Liver (tissue), 10 donors: ENCODE measurements at places on chromosomes 12 and 14. TPM values are rescaled to one million over a fixed set of nuclear protein-coding genes. Genes with fewer than 3 reads are reported as not detected.

DNA sequence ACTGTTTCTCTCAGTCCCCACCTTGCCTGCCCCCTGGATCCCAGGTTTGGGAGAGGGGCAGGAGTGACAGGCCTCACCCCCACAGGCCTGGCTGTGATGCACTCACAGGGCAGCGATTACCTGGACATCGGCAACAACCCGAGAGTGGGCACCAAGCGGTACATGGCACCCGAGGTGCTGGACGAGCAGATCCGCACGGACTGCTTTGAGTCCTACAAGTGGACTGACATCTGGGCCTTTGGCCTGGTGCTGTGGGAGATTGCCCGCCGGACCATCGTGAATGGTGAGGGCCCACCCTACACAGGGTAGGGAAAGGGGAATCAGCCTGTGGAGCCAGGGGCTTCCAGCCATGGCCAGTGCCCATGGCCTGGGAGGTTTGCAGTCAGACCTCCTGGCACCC lies 8.6 kb downstream of the ACVRL1 start:
- no peak for DNase-seq

DNA sequence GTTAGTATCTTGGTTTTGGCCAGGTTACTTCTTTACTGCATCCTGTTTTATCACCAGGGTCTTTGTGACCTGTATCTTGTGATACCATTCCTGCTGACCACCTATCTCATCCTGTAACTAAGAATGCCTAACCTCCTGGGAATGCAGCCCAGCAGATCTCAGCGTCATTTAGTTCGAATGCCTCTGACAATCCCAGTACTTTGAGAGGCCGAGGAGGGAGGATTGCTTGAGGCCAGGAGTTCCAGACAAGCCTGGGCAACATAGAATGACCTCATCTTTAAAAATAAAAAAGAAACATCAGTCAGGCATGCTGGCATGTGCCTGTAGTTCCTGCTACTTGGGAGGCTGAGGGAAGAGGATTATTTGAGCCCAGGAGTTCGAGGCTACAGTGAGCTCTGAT lies 206.5 kb downstream of the SUDS3 start:
- no peak for DNase-seq

Gene ABHD12B
- 0.09 TPM for total RNA-seq

Gene GLS2
- 42.2 TPM for total RNA-seq

DNA sequence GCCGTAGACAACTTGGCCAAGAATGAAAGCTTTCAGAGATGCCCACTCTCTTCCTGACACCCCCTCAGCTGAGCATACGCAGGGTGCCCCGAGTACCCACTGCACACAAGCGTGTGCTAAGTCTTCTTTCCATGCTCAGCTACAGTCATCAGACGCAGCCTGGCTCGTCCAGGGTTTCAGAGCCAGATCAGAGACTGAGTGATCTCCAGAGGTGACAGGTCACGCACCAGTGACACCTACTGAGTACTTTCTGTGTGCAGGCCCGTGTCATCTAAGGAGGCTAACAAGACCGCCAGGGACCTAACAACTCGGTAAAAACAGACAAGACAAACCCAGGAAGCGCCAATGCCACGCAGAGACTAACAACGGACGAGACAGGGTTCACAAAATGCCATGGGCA lies 25.1 kb downstream of the STX2 start:
- DNase-seq, result no peak

DNA sequence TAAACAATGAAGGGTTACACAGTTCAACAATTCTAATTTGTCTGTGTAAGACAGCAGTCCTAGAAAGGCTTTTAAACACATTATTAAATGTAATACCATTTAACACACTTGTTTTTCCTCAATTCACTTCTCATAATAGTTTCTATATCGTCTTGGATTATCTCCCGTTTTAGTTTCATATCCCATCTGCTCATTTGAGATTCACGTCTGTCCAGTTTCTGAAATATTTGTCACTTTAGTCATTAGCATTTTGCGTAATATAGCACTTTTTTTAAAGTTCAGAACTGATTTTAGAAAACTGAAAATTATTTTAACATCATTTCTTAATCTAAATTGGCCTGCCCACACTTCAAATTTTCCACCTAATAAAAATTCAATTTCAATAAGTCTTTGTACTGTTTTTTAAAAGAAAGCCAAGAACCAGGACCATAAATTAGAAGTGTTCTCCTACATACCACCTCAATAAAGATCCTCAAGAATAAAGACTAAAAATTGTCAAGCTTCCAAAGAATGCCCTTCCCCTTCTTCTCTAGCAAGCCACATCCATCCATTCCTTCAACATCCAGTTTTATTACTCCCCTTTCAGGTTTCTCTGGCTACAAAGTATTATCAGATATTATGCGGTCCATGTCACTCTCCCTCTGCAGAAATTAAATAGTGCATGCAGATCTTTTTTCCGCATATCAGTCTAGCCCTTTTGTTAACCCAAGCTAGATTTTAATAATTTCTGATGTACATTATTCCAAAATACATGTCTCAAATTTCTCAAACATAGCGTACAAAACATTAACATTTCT lies 11.9 kb downstream of the MED13L start:
- no peak for DNase-seq

- peak; percentile 85 for DNase-seq
Observed at GRCh38 chr14:55370883-55371455, 40.7 kb downstream of the ATG14 start.

DNA sequence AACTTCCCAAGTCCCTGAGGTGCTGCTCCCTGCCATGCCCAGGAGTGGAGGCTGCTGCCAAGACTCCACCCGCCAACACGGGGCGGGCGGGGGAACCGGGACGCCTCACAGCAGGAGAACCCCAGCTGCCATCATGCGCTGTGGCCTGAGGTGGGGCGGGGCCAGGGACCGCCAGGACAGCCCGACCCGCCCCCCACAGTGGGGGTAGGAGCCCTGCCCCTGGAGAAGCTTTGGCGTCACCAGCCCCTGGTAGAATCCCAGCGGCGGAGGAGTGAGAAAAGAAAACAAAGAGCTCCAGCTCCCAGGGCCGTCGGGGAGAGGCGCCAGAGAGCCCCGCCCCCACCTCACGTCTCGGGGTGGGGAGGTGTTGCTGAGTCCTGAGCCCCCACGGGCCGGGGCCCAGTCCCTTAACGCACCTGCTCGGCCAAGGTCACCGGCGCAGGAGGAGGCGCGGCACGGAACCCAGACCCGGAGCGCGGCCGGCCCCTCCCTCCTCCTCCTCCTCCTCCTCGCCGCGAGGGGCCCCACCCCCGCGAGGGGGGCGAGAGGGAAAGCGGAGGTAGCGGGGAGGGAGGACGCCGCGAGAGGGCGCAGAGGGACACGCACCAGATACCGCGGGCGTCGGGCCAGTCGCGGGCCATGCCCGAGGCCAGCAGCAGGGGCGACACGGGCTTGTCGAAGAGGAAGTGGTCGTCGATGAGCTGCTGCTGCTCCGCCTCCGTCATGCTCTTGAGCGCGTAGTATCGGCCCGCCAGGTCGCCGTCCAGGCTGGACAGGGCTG lies 1.8 kb downstream of the CKB start:
- peak; percentile 69 for DNase-seq

DNA sequence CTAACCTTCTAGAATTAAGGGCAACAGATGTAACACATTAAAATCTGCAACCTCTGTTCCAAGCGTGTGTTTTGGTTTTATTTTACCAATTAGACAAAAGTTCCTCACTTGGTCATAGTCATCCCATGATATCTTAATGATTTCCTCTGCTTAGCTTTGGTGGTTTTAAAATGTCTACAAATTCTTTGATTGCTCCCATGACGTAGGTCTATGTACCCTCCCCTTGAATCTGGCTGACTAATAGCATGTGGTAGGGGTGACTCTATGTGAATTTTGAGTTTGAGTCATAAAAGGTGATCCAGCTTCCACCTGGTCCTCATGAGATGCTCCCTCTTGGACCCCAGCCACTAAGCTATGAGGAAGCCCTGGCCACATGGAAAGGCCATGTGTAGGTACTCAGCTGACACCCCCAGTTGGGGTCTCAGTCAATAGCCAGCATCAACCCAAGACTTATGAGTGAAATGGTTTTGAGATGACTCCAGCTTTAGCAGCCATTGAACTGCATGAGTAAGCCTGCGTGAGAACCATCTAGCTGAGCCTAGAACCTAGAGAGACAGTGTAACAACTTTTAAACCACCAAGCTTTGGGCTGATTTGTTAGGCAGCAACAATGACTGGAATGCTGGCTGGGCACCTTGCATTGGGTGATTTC lies 247.1 kb downstream of the MSRB3 start:
- no peak for DNase-seq

GRCh38 chr12:29164477-29165393 lies 15.7 kb downstream of the FAR2 start:
- DNase-seq, result no peak

Gene EPYC
- not detected for total RNA-seq

Gene TSPAN11
- 1.2 TPM for total RNA-seq

GRCh38 chr12:2492236-2492635 lies 302.5 kb upstream of the FKBP4 start:
- no peak for DNase-seq

DNA sequence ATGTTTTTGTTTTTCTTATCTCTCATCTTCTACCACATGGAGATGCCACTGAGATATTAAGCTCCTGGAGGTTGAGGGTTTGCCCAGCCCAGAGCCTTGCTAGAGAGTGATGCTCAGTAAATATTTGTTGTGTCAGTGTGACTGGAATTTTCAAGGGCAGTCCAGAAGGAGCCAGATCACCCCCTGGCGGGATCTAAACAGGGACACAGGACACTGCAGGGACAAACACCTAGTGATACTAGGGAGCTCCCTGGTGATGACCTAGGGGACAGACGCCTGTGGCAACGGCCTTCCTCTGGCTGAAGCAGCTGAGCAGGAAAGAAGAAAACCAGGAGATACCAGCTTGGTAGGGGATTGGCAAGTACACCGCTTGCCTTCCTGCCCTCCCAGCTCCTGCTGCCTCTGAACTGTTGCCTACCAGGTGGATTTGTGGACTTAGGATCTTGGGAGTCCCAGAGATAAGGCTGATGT lies 714.4 kb upstream of the TBX3 start:
- peak; percentile 40 for DNase-seq

Gene IFNG-AS1
- not detected for total RNA-seq

GRCh38 chr12:98464190-98464589 lies 51.2 kb upstream of the TMPO start:
- DNase-seq, result no peak

GRCh38 chr14:30790827-30791226 lies 83.5 kb upstream of the COCH start:
- no peak for DNase-seq

Gene NUP107
- total RNA-seq, result 38.3 TPM

- DNase-seq, result no peak
Observed at GRCh38 chr12:89991807-89992590, 283.4 kb upstream of the ATP2B1 start.

DNA sequence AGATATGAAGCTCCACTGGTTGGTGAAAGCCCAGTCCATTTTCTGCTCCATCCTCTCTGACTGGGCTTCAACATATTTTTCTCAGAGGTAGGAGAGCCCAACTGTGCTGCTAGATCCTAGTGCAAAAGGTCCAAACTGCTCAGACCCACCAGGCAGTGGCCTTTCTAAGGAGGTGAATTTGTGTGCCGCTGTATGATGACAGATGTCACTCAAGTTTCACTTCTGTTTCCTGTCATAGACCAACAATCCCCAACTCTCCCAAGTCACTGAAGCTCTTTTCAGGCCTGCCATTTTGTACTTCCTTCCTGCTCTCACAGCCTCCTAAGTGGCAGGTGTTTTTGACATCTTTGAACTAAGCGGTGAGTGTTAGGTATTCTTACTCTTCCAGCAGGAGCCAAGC lies 16.4 kb upstream of the RNASE4 start:
- no peak for DNase-seq

- DNase-seq, result no peak
Observed at GRCh38 chr14:20652996-20653975, 11.8 kb upstream of the OR6S1 start.

- DNase-seq, result no peak
Observed at GRCh38 chr14:84209031-84209430, 1320.9 kb upstream of the FLRT2 start.

GRCh38 chr12:118501489-118501888 lies 125.1 kb downstream of the SUDS3 start:
- DNase-seq, result no peak

GRCh38 chr12:2803635-2804392 lies 8.7 kb upstream of the ITFG2 start:
- DNase-seq, result no peak

GRCh38 chr12:119843100-119843499 lies 34.0 kb downstream of the CIT start:
- no peak for DNase-seq

DNA sequence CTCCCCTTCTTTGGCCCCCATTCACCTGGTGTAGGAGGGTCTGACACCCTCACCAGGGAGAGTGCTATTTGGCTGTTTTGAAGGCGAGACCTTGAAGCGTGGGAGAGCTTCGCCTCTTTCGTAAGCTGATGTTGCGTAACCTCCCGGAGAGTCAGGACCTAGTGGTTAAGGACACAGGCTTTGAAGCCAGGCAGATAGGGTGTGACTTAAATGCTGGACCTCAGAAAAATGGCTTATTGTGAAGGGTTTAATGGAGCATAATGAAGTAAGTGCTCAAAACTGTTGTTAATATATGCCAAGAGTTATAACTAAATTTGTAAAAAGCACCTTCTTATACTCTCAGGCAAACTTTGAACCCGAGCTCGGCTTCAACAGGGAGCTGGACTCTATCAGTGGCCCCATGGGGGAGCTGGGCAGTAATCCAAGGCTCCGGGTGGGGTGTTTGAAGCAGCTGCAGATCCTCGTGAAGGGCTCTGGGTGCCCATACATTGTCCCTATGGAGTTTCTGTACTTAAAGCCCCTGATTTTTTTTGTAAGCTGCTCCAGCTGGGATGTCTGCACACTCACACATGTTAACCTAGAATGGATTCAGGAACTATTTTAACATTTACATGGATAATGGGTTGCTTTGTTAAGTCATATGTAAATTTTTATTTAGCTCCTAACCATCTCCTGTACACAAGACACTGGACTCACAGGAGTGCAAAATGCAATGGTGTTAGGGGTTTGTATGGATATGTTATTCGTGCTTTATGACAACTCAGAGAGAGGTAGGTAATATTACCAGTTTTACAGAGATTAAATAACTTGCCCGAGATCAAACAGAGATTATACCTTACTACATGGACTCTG lies 26.0 kb downstream of the PPFIBP1 start:
- DNase-seq, result peak; percentile 71

DNA sequence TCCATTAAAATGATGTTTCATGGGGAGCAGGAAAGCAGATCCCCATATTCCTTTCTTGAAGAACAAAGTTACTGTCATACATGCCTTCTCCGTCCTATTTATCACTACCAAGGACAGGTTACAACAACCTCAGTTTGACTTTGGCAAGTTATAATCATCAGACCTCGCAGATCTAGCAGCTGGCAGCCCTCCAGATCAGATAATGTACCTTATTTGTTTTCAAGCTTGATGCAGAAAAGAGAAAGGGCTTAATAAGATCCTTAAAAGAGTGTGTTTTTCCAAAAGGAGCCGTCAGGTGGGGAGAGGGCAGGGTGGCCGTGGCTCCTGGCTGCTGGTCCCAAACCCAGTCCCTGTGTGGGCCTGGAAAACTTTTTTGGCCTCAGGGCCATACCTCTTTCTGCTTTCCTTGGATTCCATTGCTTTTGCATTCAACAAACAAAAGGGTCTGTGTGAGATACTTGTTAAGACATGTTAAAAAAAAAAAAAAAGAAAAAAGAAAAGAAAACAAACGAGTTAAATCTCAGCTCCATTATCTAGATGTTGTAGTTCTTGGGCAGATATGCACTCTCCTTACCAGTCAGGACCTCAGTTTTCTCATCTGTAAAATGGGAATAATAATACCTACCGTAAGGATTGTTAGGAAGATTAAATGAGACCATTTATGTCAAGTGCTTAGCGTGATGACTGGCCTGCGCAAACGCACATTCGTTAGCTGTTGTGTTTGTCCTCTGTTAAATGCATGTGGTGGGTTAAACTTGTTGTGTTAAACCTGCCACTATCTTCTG lies 64.6 kb downstream of the B4GALNT3 start:
- DNase-seq, result no peak
